ENCODE measurements at places on chromosomes 2 and 18.
A peak's percentile ranks its signal among the peaks of the same experiment; 100 is the strongest.

GRCh38 chr2:229206548-229206947 lies 64.5 kb downstream of the PID1 start:
- no peak for DNase-seq

DNA sequence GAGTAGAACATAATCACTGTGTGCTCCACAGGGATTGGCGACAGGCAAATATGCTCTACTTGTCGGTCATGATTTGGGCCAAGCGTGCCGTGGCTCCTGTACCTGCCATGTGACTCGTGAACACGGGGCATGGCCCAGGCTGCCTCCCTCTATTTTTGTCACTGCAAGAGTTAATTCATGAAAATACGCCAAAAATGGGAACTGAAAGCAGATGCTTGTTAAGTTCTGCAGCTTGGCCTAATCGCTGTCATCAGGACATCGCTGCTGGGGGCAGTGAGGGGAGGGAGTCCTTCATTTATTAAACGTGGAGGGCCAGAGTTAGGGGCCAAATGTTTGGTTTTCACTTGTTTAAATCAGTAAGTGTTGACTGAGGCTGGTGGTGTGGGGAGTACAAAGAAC lies 177.8 kb downstream of the BCL2 start:
- no peak for DNase-seq

DNA sequence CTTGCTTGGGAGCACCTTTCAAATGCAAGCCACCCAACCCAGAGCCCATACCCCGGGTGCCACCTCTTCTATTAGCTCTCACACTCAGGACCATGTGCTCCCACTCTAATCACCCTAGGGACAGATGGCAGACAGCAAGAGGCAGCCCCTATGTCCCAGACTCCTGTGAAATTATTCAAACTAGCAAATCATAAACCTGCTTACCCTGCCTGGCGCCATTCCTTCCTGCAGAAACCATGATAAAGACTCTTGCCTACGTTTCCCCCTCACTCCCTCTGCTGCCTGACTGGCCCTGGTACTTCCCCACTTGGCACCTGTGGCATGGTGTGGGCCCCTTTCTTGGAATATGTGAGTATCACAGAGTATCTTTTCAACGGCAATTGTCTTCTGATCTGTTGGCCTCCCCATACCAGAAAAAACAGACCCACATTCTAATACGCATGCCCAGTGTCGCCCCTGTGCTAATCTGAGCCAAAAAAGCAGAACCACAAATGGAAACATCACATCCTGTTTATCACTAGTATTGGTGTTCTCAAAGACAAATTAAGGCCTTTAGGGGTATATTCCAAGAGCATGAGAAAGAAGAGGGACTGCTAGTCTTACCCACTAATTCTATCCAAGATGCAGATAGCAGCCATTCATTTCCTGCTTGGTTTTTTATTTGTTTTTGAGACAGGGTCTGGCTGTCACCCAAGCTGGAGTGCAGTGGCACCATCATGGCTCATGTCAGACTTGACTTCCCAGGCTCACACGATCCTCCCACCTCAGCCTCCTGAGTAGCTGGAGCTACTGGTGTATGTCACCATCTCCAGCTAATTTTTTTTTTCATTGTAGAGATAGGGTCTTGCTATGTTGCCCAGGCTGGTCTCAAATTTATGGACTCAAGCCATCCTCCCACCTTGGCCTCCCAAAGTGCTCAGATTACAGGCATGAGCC lies 44.1 kb upstream of the TTC39C start:
- no peak for DNase-seq

DNA sequence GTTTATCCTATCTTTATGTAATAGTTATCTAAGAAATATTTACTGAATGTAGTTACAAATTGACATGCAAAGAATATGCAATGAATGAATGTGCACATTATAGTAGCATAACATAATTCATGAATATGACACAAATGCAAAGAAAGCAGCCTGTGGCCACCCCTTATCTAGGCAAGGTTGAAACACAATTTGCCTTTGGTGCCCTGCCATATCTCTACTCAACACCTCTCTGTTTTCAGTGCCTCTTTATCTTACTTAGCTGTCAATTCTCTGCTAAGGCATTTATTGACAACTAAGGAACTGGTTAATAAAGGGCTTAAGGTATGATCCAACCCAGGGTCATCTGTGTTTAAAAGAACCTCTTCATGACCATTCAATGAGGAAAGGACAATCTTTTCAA lies 18.9 kb downstream of the REV1 start:
- DNase-seq = no peak

DNA sequence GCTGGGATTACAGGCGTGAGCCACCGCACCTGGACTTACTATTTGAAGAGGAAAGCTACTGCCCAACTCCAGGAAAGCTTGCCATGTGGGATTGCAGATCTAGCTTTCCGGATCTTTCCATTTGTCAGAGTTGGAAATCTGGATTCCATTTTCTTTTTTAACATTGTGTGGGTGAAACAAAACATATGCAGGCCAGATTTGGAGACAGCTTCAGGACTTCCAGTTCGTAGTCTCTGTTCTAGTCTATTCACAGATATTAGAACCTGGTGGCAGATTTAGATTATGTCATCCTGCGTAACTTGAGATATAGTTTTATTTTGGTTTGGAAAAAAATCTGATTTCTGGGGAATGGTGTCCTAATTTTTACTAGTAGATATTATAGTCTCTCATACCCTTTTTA lies 70.5 kb downstream of the ZNF236 start:
- no peak for DNase-seq

DNA sequence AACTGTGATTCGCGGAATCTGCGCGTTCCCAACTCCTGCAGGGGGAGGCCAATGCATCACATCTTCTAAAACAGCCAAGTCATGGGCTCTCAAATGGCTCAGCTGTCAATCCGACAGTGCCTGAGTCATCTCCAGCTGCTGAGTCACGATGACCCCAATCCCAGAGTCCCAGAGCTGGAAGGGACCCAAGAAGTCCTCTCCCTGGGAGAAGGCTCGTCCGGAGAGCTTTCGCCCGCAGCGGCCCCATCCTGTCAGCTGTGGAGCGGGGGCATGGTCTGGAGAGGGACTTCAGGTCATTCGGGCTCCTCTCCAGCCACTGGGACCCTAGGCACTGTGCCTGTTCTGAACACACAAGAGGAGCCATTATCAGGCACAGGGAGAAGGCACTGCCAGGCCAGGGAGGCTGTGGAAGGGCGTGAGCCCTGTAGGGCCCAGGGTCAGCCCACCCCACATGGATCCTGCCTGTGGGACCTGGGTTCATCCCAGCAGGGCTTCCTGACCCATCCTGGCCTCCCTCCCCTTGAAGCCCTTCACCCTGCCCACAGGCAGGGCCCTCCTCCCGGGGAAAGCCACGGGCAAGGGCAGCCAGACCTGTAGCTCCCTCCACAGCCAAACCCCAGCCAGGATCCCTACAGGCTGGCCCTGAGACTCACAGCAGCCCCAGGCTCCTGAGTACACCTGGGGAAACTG lies 47.6 kb upstream of the GPC1 start:
- DNase-seq = peak; percentile 69

GRCh38 chr2:203650860-203651613 lies 55.4 kb upstream of the CD28 start:
- DNase-seq = no peak

- no peak for DNase-seq
These were observed 27.2 kb downstream of the CDKL4 start for GRCh38 chr2:39216346-39217191.

DNA sequence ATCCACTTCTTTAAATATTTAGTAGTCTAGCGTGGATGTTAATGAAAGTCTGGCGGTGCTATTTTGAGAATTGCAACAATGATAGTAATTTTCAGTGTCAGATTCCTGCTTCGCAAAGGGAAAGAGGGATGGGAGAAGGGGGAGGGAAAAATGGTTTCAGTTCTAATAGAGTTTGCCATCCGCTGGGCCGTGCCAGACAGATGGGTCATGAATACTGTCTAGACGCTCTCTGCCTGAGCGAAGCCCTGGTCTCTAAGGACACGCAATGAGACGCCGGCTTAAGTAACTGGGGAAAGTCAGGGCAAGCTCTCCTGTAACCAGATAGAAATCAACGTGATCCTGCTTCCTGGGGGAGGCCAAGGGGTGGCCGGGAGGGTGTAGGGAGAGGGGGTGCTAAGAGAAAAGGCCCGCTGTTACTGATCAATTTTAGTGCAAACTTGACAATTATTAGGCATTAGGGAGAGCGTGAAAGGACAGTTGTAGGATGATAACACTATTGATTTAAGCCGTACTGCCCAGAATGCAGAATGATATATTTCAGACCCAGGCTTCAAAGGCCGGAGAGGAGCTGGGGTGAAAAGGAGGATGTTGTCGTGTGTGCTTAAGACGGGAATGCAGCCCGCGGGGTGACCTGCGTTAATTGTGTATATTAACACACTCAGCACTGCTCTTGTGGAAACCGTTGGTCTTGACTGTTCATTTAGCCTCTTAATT lies 229.2 kb downstream of the LDLRAD4 start:
- no peak for DNase-seq

GRCh38 chr2:235842941-235843340 lies 325.2 kb downstream of the GBX2 start:
- DNase-seq = no peak

- DNase-seq = no peak
These were observed 18.2 kb upstream of the ACSL3 start for GRCh38 chr2:222842491-222843174.

GRCh38 chr2:48874282-48874681 lies 118.8 kb upstream of the LHCGR start:
- no peak for DNase-seq

- DNase-seq = no peak
These were observed 42.6 kb downstream of the ITGAV start for GRCh38 chr2:186632417-186632816.

DNA sequence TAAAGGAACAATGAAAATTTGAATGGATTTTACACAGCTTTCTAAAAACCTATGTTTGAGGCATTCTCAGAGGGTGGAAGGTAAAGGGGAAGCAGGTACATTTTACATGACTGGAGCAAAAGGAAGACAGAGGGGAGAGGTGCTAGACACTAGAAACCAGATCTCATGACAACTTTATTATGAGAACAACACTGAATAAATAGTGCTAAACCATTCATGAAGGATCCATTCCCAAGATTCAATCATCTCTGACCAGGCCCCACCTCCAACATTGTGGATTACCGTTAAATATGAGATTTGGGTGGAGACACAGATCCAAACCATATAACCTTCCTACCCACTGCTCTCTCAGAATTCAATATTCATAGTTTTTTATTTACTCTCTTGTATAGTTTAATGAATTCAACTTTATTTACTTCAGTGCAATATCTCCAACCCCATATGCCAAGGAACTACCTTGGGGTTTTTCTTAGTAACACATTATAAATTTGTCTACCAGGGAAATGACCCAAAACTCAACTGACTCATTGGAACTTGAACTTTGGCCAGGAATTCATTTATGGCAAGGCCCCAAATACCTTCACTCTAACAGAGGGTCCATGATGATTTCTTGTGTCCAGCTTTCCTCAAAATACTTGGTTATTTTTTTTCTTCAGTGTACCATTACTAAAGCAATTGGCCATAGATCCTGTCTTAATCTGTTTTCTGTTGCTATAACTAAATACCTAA lies 317.8 kb downstream of the GULP1 start:
- peak; percentile 40 for DNase-seq

- DNase-seq = no peak
These were observed 79.2 kb upstream of the HPCAL1 start for GRCh38 chr2:10223471-10223870.

- no peak for DNase-seq
These were observed 49.0 kb upstream of the MAP4K3 start for GRCh38 chr2:39486071-39486470.

DNA sequence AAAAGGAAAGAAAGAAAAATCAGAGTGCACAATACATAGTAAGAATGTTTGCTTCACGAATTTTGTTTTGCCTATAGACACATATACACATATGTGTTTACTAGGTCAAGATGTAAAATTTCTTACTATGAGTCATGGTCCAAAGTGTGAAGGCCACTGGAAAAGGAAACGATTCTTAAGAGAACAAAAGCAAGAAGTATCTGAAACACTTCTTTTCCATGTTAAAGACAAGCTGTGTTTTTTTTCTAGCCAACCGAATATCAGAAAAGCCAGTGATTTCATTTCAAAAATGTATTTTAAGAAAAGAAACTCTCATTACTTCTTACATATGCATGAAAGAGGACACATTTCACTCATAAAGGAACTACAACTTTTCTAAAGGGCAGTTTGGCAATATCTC lies 24.9 kb downstream of the PECR start:
- no peak for DNase-seq

DNA sequence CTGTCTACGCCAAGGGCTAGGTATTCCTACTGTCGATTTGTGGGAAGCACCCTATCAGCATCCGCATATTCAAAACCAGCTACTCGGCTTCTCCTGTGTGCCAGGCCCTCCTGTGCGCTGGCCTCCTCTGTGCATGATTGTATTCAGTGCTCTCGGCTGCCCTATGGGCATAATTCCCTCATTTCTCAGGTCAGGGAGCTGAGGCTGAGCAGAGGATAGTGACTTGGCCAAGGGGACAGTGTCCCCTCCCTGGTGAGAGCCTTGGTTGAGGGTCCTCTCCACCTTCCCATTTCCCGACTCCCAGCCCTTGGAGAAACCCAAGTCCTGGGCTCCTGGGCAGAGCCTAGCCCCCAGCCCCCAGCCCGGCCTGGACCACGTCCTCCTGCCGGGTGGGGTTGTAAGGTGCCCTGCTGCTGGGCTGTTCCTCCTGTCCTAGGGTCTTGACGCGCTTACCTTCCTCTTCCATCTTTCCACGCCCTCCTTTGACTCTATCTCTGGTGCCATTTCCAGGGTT lies 6.3 kb upstream of the HS6ST1 start:
- no peak for DNase-seq

DNA sequence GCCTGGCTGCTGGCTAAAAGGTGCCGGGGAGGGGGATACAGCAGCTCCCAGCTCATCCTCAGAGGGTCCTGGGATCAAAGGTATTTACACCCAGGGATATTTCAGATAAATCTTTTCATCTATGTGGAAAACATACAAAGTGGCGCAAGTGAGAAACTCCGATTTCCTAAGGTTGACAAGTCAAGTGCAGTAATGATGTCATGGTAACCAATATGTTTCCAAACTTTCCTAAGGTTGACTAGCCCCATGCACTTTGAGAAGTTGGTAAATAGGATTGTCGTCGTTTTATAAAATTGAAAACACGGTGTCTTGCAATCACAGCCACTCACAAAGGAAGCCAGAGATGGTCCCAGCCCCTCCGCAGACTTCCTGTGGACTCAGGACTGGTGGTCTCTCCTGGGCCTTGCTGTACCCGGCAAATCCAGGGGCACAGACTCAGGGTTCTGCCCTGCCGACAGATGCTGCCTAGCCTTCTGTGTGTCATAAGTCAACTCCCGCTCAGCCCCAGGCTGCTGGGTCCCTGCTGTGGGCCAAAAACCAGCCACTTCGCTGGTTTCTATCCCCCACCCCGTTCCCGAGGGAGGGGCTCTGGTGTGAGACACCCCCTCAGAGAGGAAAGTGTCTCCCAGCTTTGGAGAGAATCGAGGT lies 111.2 kb upstream of the PPP1CB start:
- DNase-seq = no peak

GRCh38 chr2:105919826-105920225 lies 175.1 kb downstream of the NCK2 start:
- peak; percentile 7 for DNase-seq
